ENCODE measurements at places on chromosomes 3 and 15. TPM values are rescaled to one million over a fixed set of nuclear protein-coding genes. Genes with fewer than 3 reads are reported as not detected.

DNA sequence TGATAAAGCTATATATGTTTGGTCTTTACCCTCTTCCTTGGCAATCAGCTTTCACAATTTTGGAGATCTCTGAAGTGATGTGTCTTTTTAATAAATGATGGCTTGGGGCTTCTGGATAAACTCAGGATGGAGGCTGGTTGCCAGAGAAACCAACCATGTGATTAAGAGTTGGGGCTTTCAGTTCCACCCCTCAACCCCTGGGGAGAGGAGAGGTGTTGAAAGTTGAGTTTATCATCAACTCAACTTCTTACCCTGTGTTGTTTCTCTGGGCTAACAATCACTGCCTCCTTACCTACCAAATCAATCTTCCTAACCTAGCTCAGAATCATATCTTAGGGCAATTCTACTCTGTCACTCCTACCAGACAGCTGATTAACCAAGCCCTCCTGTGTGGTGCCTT lies 735.8 kb downstream of the ZPLD1 start:
- DNase-seq: no peak

- no peak for DNase-seq
These were observed 3.0 kb upstream of the CSRNP1 start for GRCh38 chr3:39156421-39156820.

SETD5 gene
- 119 TPM for total RNA-seq

- no peak for DNase-seq
These were observed 26.4 kb downstream of the GRIP2 start for GRCh38 chr3:14513566-14514322.

DNA sequence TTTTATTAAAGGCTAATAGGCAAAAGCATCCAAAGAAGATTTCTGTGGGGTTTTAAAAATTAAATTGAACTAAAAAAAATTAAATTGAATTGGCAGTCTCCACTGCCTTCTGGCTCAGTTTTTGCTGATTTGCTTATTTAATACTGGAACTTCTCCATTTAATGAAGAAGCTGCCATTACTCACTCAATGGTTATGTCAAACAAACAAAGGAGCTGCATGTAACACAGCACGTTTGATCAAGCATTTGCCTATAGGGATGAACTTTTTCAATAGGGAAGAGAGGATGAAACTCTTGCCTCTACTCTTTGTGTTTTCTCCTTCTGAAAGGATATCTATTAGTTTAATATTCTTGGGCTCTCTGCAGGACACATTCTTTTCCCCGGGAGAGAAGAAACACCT lies 4.8 kb upstream of the HCLS1 start:
- DNase-seq: no peak

- DNase-seq: no peak
These were observed 1.3 kb downstream of the NOP10 start for GRCh38 chr15:34341381-34342212.

TNNC1 gene
- 68.4 TPM for total RNA-seq

GRCh38 chr3:43499256-43499655 lies 122.6 kb downstream of the ANO10 start:
- no peak for DNase-seq
